T-helper 2 cell treated with Interferon-gamma antibody and Interleukin-4, amounts not matched to agents 5 μg/mL and 100 μg/mL, for 36 hours (primary cell): ENCODE measurements at places on chromosomes 1 and 21.
A peak's percentile ranks its signal among the peaks of the same experiment; 100 is the strongest.

DNA sequence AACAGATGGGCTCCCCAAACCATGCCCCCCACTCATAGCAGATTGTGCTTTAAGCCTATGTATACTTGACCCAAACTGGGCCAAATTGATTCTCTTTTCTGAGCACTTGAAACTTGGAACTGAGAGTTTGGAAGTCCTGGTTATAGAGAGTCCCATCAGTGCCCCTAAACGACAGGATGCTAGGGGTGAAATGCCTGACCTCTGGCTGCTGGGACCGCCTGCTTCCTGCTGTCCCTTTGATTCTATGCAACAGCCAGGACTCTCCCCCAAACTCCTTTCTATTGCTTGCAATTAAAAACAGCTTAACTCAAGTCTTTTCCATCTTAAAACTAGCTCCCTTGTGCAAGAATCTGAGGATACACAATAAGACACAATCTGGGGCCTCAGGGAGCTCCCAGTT lies 4.7 kb downstream of the C1orf210 start:
- no peak for DNase-seq

DNA sequence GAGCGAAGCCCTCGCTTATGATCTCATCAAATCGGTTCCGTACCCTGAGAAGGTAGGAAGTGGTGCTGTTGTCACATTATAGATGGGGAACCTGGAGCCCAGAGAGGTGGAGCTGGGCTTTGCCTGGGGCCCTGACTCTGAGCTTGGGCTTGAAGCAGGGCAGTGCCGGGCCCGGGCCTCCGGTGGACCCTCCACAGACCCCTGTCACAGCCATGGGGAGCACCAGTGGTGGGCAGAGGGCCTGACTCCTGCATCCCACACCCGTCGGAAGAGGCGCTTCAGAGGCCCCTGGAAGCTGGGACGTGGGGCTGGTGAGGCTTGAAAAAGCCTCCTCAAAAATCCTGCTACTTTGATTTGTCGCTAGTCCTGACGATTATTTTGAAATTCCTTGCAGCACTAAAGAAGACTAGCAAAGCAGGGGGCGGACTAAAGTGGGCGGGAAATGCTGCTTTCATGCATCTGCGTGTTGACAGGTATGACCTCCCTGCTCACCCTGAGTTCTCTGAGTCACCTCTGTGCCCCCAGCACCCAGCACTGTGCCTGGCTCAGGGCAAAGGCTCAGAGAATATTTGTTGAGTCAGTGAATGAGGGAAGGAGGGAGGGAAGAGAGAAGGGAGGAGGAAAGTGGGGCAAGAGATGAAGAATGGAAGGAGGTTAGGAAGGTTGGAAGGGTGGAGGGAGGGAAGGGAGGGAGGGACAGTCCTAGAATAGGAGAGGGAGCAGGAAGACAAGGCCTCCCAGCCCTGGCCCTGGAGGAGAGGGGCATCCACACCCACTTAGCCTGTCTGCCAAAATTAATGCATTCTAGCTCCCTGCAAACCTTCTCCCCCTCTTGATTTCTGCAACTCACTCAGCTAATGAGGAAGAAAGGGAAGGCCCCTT lies 262.8 kb upstream of the VAMP3 start:
- DNase-seq = no peak

DNA sequence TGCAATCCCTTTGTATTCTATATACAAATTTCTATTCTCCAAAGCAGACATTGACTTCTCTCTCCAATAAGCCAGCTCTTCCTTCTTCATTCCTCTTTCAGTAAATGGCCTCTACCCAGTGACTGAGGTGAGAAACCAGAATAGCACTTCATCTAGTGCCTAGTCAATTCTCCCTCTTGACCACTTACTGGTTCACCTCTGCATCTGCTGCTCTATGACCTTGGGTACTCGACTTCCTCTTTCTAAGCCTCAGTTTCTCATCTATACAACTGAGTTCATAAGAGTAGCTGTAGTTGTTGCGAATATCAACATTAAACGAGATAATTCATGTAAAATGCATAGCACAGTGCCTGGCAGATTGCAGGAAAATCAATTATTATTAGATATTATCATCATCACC lies 12.4 kb downstream of the LYST start:
- no peak for DNase-seq

- DNase-seq = no peak
These were observed 36.2 kb downstream of the CEP350 start for GRCh38 chr1:179990847-179991246.

GRCh38 chr21:44589094-44589493 lies 3.2 kb downstream of the KRTAP10-6 start:
- no peak for DNase-seq

- no peak for DNase-seq
These were observed 82.8 kb downstream of the DMRTB1 start for GRCh38 chr1:53541761-53542550.

GRCh38 chr1:205229399-205229871 lies 1.7 kb downstream of the TMCC2 start:
- DNase-seq = peak; percentile 66

DNA sequence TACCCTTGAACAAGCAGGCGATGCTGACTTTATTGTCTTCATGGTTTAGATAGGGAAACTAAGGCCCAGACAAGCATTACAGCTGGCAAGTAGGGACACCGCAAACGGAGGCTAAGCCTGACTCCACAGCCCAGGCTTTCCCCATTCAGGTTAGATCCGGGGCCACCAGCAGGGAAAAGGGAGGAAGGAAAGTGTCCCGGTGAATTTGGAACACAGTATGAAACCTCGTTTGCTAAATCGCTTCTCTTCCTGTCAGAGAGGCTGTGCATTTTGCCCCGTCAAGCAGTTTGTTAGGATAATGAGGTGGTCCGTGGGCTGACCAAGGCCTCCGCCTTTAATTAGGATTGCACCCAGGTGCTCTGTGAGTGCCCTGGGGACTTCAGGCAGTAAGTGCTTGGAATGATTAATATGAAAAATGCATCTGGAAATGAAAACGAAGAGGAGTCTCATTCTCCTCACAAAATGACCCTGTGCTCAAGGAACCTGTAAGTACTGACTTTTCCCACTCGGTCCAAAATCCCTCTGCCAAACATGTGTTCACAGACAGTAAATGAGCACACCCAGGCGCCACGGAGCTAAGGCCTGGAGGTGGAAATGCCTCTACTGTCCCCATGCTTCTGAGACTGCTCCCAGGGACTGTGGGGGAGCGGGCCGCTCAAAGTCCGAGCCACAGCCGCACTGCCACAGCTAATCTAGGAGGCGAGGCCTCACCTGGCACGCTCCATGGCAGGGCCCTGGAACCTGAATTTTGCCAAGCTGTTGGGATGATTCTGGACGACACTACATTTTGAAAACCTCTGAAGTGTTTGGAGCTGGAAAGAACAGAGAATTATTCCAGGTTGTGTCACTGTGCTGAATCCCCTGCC lies 234.1 kb downstream of the SDCCAG8 start:
- DNase-seq = no peak

GRCh38 chr1:109985247-109986053 lies 885 bp downstream of the AHCYL1 start:
- no peak for DNase-seq

DNA sequence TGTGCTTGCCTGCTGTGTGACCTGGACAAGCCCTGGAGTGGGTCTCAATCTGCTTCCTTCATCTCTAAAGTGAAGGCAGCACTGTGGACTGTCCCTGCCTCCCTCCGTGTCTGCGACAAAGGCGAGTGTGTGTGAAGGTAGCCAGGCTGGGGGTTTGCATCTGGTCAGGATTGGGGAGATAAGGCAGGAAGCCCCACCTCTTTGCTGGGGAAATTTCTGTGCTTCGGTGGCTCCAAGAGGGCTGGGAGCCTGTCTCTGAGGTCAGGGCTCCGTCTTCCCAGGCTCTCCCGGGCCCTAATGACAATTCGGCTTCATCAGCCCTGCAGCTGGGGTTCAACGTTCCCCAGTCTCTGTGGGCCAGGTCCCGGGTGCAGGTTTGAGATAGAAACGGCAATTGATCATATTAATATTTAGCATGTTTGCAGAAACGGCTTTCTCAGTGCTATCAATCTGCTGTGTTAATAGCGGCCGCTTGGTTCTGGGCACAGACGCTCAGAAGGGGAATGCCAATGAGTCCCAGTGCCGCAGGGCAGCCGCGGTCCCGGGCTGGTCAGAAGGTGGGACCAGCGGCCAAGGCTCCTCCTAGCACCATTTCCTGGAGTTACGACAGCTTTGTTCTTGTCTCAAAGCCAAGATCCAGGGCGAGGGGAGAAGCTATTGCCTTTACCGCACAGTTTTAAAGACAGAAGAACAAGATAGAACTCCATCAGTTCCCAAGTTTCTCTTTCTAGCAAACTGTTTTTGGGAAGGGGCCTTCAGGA lies 105.7 kb downstream of the PRDM16 start:
- no peak for DNase-seq

DNA sequence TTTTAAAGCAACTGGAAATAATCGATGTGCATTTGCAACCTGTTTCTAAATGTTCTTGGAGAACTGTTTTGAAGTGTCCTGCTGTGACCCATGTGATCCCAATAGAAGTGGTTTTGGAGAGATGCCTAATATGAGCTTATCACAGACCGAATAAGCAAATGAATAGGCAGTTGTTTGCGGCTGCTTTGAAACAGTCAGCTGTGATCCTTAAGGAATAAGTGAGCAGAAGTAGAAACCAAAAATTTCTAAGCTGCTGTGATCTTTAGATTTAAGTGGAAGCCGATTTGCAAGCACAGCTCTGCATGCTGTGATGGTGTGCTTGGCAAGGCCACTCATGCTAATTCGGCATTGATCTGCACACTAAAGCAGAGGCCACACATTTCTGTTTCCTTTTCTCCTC lies 329.5 kb upstream of the DUSP10 start:
- DNase-seq = no peak

DNA sequence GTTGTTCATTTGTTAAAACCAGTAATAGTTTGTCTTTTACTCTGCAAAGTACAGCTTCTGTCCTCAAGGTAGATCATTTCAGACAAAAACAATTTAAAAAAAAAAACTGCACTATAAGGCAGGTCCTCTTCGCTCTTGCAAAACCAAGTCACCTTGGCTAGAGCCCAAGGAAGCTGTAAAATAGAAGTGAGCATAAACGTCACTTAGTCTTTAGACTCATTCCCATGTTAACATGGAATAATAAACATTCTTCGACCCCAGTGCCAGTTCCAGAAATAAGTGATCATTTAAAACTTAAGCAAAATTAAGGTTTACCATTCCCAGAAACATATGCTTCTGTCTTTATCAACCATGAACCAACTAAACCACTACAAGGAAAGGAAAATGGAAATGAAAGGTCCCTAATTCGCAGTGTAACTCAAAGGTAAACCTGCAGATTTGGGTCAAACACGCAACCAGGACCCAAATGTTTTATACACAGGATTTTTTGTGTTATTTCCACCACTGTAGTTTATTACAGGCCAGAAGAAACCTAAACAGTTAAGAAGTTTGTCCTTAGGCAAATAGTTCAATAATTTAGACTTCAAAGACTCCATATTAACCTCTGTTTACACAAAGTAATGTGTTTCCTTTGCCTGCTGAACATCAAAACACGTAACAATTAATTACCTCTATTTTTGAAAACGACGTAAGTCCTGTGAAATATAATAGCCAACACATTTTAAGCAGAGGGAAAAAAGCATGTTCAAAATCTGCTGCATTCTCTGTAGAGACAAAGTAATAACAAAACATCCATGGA lies 54.6 kb downstream of the TGFBR3 start:
- DNase-seq = no peak

GRCh38 chr1:941588-942383 lies 17.3 kb downstream of the NOC2L start:
- no peak for DNase-seq

DNA sequence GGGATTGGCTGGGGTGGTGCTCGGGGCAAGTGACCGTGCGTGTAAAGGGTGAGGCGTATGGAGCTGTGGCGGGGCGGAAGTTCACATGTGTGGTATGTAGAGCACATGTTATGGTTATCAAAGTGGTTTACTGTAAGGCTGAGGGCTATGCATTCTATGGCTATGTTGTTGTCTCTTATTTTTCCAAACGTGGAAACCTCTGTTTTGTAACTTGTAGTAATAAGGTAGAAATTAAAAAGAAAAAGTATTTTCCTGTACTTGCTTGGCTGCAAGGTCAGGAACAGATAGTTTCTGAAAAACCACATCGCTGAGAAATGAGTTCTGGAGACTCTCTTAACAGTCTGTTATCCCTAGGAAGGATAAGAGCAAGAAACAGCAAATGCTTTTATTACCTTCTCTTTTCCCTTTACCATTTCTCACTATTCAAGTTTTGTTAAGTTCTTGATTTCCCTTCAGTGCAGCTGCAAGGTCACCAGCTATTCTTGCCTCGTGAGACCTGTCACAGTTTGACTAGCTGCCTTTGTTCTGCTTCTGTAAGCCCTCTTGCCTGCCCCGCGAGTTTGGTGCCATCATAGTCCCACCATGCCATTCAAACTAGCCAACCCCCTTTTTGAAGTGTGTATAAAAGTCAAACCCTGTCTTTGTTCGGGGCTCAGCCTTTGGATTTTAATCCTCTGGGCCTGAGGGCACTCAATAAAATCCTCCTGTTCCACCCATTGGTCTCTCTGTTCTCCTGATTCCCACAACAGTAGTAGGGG lies 9.5 kb downstream of the RNU1-2 start:
- DNase-seq = peak; percentile 67

DNA sequence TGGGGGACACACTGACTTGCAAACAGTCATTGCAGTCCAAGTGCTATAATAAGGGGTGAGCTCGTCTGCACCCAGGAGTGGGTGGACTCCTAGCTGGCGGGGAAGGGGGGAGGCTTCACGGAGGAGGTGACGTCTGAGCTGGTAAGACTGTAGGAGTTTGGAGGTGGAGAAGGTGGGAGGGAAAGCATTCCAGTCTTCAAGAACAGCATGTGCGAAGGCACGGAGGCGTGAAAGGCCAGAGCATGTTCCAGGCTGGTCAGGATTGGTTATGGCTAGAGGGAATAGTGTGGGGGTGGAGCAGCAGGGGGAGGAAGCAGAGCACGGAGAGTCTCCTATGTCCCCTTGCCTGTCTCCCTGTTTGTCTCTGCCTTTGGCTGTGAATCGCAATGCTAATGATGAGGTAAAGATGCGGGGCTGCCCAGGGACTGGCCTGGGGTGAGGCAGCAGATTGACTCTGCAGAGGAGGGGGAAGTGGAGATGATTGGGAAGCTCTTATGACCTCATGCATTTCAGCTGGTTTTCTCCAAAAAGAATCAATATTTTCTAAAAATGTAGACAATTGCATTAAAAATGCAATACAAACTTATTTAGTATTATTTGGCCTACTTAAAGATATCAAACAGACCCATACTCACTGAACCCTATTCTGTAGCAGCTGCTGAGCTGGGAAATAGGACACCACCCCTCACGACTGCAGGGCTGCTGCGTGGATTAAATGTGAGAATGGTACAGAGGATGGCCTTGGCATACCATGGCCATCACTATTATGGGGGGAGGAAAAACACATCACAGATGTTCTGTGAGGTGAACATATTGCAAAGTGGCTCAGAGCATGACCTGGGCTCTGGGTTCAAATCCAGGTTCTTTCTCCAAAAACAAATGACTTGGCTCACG lies 2.6 kb upstream of the ZNF436 start:
- no peak for DNase-seq

DNA sequence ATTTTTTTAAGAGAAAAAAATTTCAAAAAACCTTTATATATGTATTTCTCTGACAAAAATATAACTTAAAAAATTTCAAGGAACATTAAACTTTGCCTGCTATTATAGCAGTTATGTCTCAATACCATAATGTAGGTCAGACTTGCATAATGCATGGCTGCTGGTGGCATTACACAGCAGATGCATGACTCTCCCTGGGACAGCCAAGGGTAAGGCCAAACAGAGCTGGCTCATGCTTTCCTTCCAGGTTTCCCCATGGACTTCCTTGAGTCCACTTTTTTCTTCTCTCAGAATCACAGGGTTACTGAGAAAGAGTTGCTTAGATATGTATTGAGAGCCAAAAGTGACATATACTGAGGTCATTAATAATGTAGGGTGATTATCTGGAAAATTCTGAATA lies 43.7 kb downstream of the RHOU start:
- no peak for DNase-seq

GRCh38 chr1:51133045-51133444 lies 31.0 kb downstream of the C1orf185 start:
- no peak for DNase-seq
